ENCODE measurements at places on chromosomes 16 and 17.

DNA sequence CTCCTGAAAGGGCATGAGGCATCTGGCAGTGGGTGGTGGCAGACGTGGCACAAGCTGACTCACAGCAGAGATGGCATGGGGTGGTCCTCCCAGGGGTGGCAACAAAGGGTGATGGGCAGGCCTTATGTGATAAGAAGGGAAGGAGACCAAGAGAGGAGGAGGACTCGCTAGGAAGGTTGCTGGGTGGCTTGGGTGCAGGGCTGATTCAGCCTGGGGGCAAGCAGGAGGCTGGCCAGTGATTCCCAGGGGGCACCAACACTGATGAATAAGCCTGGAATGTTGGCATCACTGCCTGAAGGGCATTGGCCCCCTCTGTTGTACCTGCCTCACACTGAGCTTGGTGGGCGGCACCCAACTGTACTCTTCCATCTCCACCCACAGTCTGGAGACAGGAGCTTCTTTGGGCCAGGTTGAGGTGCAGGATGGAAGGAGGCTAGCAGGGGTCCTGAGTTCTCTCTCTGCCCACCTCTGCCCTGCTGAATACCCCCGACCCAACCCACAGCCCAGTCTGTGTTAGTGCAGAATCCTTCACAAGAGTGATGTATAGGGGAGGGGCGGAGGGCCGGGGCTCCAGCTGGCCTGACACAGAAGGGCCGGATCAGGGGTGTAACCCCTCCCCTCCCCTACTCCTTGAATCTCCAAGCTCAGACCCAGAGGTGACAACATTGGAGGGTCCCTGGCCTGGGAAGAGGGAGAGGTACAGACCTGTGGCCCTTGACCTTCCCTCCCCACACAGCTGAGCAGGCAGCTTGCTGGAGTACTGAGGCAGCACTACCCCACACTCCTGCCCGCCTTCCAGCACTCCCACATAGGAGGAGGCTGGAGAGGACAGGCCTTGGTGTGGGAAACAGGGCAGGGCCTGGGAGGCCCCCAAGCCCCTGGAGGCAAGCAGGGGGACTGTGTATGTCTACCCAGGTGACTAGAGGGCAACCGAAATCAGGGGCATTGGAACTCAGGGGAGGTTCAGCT is 2.6 kb downstream of the STAC2 start:
- DNase-seq = no peak

GRCh38 chr16:11050944-11051343 is 106.6 kb downstream of the CLEC16A start:
- DNase-seq = no peak

DNA sequence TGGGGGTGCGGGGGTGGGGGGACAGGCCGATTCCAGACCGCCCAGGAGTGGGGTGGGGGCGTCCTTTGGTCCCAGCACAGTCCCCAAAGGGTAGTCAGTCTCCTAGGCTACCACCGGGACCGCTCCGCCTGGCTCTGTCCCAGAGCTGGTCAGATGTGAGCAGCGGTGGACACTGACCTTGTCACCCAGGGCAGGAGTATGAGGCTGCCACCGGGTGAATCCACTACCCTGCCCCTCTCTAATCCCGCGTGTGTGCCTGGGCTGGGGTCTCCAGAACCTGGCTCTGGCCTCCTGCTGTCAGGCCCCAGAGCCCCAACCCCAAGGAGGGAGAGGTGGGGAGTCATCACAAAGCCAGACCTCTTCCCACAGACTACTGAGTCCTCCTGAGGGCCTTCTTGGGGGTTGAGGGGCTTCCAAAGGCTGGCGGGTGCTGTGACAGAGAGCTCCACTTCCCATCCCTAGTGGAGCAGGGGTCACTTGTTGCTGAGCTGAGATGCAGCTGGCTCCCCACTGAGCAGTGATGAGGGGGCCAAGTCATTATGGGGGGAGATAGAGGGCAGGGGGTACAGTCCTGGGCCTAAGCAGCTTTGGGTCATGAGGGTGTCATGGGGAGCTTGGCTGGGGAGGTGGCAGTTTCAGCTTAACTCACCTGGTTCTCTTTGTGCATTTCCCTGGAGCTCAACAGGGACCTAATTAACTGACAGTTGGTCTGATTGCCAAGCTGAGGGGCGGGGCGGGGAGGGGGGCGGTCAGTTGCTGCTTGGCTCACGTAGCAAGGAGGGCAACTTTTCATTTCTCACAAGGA is 1.2 kb downstream of the PPP1R1B start:
- no peak for DNase-seq

DNA sequence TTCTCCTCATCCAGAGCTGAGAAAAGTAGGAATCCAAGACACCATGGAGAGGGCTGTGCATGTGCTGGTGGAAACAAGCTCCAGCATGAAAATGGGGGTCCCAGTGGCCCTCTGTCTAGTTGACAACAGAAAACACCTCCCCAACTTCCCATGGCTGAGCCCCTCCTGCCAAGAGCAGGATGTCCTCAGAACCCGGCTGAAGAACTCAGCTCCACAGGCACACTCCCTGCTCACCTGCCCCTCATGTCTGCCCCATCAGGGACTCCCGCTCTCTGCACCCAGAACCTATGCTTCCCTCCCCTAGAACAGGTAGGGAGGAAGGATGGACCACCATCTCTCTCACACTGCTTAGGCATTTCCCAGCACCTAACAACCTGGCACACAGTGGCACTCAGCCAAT is 167.2 kb downstream of the C16orf78 start:
- DNase-seq = no peak

GRCh38 chr17:63173450-63173849 is 207.4 kb downstream of the TANC2 start:
- DNase-seq = no peak

GRCh38 chr16:69326172-69326873 is 4.1 kb downstream of the PDF start:
- DNase-seq = no peak

- DNase-seq = no peak
Measured at GRCh38 chr17:79126139-79126538, 51.5 kb downstream of the ENGASE start.

DNA sequence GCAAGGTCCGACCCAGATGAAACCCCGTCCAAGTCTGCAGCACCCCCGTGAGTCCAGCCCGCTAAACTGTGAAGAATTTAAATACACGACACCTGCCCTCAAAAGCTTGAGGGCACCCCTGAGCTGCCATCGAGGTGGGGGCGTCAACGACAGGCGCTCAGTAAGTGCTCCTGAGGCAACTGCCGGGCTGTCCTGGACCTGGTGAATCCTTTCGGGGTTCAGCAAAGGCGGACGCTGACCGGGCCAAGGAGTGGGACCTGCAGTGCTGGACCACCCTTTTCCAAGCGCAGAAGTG is 512 bp upstream of the ENDOV start:
- peak; percentile 10 for DNase-seq

DNA sequence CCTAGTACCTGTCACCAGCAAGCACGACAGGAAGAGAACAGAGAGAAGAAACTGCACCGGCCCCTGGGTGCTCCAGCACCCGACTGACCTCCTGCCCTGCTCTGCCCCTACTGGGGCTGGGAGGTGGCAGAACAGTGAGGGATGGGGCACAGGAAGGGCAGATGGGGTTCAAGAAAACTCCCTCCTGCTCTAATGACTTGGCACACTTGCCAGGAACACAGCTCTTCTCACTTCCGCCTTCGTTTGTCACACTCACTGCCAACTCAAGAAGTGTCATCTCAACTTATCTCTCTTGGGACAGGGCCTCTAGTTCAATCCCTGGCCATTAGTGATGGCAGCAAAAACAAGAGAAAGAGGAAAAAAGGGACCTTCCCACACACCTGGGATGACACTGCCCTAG is 42.7 kb upstream of the ICAM2 start:
- DNase-seq = no peak

DNA sequence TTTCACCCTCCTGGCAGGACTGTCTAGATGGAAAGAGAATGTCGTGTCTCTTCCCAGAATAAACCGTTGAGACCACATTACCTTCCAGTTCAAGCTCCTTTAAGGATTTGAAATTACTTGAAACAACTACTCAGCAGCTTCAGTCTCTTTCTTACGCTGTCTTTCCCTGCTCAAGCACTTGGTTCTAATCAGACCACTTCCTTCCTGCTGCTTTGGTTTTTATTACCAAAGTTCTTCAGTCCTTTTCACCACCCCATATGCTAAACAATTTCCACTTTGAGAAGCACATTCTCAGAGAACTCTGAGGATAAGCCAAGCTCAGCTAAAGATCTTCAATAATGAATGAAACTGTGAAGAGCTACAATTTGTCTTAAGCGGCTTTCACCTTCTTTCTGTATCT is 105.4 kb downstream of the STX8 start:
- no peak for DNase-seq

GRCh38 chr17:79699386-79700036 is 31.2 kb upstream of the ENPP7 start:
- DNase-seq = no peak

DNA sequence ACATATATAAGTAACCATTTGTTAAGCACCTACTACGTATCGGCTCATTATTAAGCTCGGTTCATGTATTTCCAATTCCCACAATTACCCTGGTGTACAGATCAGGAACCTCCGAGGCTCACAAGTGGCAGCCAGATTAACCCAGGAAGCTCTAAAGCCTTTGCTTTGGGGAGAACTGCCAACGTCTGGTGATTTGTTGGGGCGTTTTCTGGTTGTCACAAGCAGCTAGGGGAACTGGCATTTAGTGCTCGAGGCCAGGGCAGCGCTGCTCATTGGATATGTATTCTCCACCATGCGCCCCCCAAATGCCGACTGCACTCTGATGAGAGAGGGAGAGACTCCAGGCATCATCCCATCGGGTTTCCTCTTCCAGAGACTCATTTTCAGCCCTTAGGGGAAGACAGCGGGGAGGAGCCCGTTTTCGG is 541 bp downstream of the ZNF18 start:
- DNase-seq = peak; percentile 89

DNA sequence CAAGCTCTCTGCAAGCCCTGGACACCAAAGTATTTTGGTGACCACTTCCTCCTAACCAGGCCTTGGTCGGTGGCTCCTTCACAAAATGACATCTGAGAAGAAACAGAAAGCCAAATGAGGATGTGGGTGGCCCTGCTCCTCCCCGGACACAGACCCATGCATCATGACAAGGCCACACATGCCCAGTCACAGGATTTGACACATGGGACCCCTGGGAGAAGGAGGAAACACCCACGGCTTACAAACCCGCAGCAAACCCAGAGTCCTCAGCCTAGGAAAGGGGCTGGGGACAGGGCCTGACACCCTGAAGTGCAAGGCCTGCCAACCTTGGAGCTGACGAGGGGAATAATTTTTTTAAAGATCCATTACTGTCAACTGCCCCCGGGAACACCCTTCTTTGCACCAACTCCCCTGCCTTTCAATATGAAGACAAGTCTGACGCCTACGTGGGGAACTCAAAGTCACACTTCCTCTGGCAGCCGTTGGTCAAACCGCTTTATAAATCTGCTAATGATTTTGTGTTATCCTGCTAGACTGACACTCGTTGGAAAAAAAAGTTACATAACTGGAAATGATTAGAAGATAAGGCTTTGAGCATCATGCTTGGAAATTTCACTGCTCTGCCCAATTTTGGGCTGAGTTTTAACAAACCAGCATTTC is 41.3 kb downstream of the GAS7 start:
- peak; percentile 24 for DNase-seq

- DNase-seq = no peak
Measured at GRCh38 chr17:66476014-66476413, 173.6 kb downstream of the PRKCA start.

- no peak for DNase-seq
Measured at GRCh38 chr16:4175849-4176248, 59.6 kb upstream of the ADCY9 start.

DNA sequence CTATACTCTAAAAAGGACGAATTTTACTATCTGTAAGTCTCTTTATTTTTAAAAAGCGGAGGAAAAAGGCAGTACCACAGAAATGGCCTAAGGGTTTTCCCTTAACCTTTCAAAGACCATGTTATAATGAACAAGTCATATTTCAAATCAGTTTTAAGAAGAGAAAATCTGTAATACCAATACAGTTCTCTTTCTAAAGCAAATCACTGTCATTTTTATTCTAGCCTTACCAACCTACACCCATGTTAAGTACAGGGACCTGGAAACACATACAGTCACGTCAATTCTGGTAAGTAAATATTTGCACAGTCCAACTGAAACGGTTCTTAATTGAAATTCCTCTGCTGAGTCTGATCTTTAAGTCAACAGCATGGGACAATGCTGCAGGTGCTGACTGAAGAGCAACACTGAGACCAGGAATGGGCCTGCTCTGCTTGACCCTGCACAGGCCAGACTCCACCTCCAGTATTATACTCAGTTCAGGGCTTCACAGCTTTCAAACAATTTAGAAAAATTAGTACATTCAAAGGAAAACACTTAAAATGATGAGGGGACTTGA is 20.2 kb downstream of the MBTPS1 start:
- no peak for DNase-seq

DNA sequence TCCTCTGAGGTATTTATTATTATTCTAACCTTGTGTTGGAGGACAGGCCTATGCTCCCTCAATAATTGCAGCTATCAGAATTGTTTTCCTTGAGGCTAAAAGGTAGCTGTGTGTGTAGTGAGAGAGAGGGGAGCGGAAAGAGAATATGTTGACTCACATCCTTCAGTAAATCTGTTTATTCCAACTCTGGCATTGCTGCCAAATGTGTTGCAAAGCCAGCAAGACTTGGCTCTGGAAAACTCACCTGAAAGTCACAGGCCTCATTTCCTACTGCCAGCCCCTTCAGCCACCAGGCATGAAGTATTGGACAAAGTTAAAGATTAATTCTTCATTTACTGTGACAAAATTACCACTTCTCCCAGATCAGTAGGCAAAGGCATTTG is 9.6 kb downstream of the CA10 start:
- DNase-seq = no peak

DNA sequence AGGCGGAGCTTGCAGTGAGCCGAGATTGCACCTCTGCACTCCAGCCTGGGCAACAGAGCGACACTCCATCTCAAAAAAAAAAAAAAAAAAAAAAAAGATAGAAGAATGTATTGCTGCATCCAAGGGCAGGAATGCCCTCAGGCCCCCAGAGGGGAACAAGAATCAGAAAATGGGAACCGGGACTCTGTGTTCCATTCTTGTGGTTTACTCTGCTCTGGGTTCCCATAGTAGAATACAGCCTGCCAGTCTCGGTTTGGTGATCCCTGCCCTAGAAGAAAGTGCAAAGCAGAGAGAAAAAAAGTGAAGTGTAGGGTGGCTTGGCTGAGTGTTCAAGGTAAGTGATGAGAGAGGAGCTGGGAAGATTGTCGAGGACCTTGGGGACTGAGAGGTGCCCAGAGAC is 27.4 kb upstream of the KDM6B start:
- no peak for DNase-seq

DNA sequence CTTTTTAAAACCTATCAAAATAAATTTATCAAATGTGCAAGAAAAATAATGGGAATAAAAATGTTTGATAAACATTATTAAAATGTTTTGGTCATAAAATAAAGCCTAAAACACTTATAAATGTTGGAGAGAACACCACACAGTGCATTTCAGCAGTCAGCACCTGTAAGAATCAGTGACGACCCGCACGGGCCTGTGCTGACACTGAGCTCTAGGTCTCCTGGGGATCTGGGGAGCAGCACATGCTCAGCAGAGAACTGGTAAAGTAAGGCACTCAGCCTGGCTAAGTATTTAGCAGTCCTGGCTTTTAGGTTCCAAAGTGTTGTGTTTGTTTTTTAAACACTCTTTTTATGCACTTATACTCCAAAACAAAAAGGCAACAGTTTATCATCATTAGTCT is 46.9 kb downstream of the HELZ start:
- DNase-seq = no peak

Measured in hematopoietic multipotent progenitor cell treated with erythropoietin and hydrocortisone succinate and interleukin-3 and kit ligand, for 8 days (in vitro differentiated cells).